ENCODE measurements at places on chromosomes 7 and 10.

GRCh38 chr10:59283456-59284091 is 78.8 kb downstream of the FAM13C start:
- no peak for DNase-seq

GRCh38 chr10:130737186-130737585 is 574.3 kb downstream of the TCERG1L start:
- DNase-seq, result no peak

GRCh38 chr10:34078745-34079470 is 736.2 kb downstream of the PARD3 start:
- no peak for DNase-seq

GRCh38 chr7:116726149-116726548 is 54.2 kb downstream of the MET start:
- no peak for DNase-seq

GRCh38 chr7:148487912-148488311 is 102.7 kb upstream of the C7orf33 start:
- no peak for DNase-seq

- peak; percentile 25 for DNase-seq
Measured at GRCh38 chr10:127907411-127908105, 655 bp downstream of the PTPRE start.

GRCh38 chr7:36430186-36430585 is 40.5 kb downstream of the ANLN start:
- no peak for DNase-seq

GRCh38 chr10:55220975-55221374 is 419.9 kb upstream of the PCDH15 start:
- DNase-seq, result no peak

Data from activated CD4-positive, alpha-beta memory T cell treated with anti-CD3 and anti-CD28 coated beads for 36 hours (primary cell).